Activated CD4-positive, alpha-beta T cell treated with anti-CD3 and anti-CD28 coated beads, Interleukin-2, amount 50 U/mL, for 24 hours (primary cell): ENCODE measurements at places on chromosomes 1 and 21.

DNA sequence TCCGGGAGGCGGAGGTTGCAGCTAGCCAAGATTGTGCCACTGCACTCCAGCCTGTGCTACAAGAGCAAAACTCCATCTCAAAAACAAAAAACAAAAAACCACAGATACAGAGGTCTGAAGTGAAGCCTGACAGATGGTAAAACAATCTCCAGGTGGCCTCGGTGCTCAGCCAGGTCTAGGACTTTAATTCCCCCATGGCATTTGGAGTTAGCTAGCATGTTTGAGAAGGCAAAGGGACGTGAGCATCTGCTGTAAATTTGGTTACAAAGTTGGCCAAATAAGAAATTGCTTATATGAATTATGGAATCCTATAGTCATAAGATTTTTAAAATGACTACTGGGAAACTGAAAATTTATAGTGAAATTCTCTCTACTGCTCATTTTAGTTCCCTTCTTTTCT lies 98.3 kb upstream of the FMN2 start:
- DNase-seq, result no peak

- peak; percentile 82 for DNase-seq
Observed at GRCh38 chr1:109643385-109644230, 12.3 kb upstream of the GSTM4 start.

DNA sequence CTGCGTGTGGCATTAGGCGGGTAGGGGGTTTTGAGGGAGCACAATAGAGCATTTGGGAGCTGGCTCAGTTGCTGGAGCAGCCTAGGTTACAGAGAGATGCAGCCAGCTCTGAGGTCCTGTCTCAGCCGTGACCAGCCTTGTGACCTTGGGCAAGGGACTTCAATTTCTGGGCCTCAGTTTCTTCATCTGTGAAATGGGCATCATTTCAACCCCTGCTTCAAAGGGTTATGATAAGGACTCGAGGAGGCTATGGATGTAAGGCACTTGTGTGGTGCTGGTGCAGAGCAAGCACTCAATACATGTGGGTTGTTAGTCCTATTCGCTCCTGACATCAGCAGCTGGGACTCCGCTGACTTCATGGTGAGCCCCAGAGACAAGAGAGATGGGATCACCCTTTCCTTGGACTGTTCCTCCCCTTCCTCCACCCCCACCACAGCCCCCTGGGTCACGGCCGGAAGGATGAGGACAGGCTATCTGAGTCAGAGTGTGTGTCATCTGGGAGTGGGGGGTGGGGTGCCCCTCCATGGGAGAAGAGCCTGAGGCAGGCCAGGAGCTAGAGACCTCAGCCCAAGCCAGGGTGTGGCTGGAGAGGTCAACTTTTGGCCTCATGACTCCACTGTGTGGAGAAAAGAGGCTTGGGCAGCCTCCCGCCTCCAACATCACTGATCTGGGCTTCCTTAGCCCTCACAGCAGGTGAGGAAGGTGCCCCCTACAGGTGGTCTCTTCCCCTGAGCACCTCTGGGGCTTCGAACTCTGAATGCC lies 71.4 kb upstream of the ZBTB40 start:
- DNase-seq, result no peak

DNA sequence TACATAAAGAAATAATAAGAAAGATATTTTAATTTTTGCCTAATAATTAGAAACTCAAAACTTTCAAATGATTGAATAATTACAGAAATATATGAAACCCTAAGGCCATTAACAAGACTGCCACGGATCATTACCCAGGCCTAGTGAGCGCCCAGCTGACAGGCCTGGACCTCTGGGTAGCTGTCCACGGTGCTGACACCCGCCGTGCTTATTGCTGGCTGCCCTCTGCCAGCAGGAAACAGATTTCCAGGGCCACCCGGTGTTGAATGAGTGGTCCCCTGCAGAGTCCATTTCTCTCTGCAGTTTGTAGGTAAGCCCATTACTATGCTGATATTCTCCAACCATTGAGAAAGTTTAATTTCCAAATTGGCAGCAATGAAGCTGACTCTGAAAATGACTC lies 254.4 kb upstream of the GJB5 start:
- DNase-seq, result no peak

- DNase-seq, result no peak
Observed at GRCh38 chr1:56824938-56825337, 5.7 kb upstream of the FYB2 start.

GRCh38 chr1:159921251-159921650 lies 4.1 kb downstream of the TAGLN2 start:
- DNase-seq, result no peak

DNA sequence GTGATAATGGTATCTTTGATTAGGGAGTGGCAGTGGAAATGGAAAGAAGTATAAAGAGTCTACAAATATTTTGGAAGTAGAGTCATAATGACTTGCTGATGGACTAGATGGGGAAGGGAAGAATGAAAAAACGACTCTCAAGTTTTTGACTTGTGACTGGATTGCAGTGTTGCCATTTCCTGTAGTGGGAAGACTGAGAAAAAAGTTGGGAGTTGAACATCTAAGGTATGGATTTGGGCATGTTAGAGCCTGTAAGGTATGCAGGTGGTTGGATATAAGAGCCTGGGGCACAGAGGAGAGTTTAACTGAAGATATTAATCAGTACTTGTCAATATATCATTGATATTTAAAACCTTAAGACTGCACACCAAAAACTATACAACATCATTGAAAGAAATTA lies 19.4 kb downstream of the DNM3 start:
- DNase-seq, result no peak

GRCh38 chr1:219443763-219444162 lies 169.1 kb downstream of the ZC3H11B start:
- DNase-seq, result no peak

DNA sequence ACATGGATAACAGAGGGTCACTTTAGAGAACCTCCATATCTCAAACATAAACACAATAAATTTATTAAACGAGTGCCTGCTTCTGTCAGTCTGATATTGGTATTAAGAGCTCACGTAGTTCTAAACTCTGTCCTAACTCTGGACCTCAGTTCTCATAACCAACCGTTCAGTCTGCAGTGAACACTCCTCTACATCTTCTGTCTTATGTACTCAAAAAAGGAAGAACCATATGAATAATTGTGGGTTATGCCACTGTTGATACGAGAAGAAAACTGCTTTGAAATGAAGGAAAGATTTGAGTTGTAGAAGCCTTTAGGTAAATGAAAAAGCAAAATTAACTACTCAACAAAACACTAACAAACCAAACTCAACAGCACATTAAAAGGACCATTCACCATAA lies 53.7 kb downstream of the DPYD start:
- DNase-seq, result no peak

- no peak for DNase-seq
Observed at GRCh38 chr1:155079487-155080311, 1.1 kb downstream of the EFNA3 start.

DNA sequence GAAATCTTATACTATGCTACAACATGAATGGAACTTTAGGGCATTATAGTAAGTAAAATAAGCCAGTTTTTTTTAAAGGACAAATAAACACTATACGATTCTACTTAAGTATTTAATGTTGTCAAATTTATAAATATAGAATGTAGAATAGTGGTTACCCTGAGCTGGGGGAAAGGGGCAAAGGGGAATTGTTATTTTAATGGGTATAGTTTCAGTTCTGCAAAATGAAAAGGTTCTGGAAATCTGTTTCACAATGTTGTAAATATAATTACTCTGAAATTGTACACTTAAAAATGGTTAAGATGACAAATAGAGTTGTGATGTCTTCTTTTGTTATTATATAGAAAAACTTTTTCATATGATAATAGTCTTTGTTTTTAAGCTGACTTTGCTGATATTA lies 366.3 kb downstream of the MRPL39 start:
- DNase-seq, result no peak

- peak; percentile 11 for DNase-seq
Observed at GRCh38 chr1:158248118-158248517, 6.1 kb upstream of the CD1A start.
